ENCODE measurements at places on chromosomes 2 and 18.

DNA sequence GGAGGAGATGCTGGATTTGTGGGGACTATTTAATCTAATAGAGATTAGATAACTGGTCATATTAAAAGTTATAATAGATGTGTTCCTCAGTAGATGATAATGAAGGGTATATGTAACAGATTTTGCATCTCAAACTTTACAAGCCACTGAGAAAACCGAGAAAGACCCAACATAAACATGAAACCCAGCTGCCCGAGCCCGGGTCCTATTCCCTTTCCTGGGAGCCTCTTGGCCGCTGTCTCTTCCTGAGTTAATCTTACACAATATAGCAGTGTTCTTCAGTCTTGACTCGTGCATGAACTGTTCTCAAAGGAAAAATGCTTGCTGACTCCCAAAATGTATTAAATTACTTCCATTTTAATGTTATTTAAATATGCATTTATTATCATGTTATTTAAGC lies 94.5 kb downstream of the COPS8 start:
- no peak for DNase-seq

DNA sequence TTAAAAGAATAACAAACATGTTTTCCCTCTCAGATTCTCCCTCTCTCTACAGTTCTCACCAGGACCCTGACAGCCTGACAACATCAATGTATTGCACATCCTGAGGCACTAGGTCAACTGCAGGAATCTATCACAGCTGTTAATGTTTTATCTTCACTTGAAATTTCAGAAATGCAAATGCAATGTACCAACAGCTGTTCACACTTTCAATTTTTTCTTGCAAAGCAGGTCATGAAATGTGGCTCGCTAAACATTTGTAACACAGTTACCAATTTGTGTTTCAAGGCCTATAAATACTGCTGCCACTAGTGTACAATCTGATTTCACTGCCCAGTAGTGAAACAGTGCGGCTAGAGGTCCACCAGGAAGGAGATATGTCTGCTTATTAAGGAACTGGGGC lies 147.8 kb downstream of the EXOC6B start:
- no peak for DNase-seq

GRCh38 chr2:29154610-29155009 lies 39.4 kb downstream of the CLIP4 start:
- no peak for DNase-seq

- no peak for DNase-seq
Observed at GRCh38 chr2:39494784-39495251, 57.7 kb upstream of the MAP4K3 start.

DNA sequence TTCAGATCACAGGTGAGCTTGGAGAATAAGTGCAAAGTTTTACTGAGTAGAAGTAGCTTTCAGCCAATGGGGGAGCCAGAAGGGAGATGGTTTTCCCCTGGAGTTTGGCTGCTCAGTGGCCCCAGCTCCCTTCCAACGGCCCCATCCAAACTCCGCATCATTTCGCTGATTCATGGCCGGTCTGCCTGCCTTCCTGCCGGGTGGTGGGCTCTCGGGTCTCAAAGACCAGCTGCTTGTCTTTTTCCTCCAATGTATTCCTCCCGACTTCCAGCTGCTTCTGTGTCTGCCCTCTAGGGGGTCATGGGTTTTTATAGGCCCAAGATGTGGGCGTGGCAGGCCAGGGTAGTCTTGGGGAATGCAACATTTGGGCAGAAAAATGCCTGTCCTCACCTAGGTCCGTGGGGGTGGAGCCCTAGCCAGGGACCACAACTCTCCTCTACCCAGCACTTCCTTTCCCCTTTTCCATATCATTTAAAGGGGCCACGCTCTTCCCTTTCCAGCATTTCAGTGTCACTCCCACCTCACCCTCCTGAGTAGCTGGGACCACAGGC lies 73.5 kb downstream of the MEX3C start:
- no peak for DNase-seq

GRCh38 chr18:65706646-65707045 lies 44.2 kb upstream of the CDH7 start:
- no peak for DNase-seq

GRCh38 chr2:144507441-144508171 lies 12.3 kb downstream of the ZEB2 start:
- DNase-seq, result no peak

- DNase-seq, result no peak
Observed at GRCh38 chr2:26196683-26197418, 24.0 kb downstream of the GAREM2 start.

- DNase-seq, result no peak
Observed at GRCh38 chr2:26552641-26553374, 74.9 kb upstream of the OTOF start.

DNA sequence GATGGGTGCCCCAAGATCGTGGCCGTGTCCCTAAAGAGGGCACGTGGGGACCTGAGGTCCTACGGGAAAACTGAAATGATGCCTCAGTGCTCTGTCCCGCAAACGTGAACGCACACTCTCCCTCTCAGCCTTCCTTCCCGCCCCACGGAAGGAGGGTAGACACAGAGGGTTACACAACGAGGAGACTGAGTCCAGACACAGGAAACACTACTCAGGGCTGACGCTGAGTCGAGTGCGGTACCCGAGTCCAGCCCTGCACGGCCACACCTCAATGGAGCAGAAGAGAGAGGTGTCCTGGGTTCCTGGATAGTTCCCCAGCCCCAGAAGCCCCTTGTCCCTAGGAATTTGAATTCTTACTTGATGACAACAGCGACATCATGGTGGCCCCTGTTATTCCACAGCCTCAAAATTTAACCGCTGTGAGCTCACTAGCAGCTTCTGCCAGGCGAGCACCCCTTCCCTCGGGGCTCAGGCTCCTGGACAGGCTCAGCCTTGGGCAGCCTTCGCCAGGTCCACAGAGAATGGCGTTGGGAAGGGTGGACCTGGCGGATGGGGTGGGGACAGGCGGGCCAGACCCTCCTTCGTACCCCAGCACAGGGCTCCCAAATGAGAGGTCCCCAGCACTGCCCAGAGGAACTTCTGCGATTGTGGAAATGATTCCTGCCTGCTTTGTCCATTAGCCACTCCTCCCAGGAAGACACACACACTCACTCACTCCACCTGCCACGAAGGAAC lies 980 bp upstream of the RNPEPL1 start:
- no peak for DNase-seq

DNA sequence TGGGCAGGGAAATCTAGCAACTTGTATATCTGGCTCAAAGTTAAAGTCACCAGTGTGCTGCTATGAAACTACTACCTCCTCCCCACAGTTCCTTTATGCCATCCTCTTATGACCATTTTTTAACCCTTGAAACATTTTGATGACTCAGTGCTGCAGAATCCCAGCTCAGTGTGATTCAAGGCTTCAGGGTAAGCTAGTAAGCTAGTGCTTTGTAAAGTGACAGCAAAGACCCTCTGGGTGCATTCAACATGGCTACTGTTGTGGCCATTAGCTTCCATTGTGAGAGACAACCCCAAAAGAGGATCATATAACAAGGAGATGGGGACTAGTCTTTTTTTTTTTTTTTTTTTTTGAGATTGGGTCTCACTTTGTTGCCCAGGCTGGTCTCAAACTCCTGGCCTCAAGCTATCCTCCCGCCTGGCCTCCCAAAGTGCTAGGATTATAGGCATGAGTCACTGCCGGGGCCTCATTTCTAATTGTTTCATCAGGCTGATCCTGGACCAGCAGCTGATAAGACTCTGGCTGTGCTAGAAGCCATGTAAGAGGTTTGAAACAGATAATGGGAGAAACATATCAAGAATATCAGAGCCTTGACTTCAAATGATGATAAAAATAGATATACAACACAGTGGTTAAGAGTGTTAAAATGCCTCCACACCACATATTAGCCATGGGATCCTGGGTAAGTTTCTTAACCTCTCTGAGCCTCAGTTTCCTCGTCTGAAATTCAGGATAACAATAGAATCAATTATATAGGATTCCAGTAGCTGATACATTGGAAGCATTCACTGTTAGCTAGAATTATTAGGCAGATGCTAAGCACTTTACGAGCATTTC lies 65.7 kb upstream of the RTN4 start:
- DNase-seq, result no peak

- no peak for DNase-seq
Observed at GRCh38 chr2:54872780-54873179, 149.3 kb downstream of the EML6 start.

GRCh38 chr2:201130524-201131186 lies 14.7 kb downstream of the CFLAR start:
- no peak for DNase-seq

DNA sequence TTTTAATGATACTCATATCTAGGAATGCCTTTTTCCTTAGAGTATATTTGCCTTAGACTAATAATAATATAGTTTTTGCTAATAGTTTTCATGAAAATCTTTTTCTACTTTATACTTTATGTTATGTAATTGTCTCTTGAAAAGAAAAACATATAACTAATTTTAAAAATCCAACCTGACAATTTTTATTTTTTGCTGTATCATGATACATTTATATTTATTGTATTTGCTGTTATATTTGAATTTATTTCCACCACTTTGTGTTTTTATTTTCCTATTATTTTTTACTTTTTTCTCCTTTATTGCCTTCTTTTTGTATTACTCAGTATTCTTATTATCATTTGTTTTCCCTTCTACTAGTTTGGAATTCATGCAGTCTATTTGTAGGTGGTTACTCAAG lies 85.4 kb downstream of the MBD5 start:
- DNase-seq, result no peak

DNA sequence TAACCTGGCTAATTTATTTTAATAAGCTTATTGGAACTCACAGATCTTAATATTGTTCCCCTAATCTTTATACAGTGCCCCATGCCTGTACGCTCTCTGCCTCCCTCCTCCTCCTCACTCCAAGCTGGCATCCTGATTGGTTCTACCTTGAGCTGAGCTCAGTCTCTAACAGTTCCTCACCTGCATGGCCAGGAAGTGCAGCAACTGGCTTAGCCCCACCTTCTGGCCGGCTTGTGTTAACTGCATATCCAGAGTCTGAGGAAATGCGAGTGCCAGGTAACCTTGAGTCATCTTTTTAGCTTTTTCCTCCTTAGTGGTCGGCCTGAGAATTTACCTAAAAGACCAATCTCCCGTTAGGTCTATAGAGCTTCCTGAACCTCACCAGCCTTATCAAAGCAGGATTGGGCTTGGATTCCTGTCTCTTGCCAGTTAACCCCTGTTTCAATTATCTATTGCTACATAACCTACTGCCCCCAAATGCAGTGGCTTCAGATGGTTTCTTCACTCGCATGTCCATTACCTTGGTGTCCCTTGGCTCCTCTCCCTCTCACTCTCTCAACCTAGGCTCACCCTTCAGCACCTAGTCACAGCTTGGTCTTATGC lies 89.5 kb upstream of the STK39 start:
- DNase-seq, result peak; percentile 41

- no peak for DNase-seq
Observed at GRCh38 chr2:218381916-218382366, at the start of gene SLC11A1. TSS of gene SLC11A1 (plus strand) at chr2:218382273. CDS start at chr2:218382369, 96 bp downstream.

DNA sequence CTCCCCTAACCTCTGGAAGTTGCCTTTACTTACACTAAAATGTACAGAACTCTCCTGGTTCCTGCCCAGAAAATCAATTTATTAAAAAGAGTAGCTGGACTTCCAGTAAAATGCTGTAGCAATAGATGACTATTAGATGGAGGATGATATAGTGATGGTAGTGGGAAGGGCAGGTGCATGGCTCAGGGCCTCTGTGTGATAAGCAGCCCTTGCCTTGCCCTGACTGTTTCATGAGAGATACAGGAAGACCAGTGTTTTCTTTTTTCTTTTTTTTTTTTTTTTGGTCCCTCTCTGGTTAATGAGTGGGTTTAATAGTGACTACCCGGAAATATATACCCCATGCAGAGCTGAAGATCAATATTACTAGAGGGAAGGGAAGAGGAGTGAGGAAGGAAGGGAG lies 48.7 kb upstream of the NEDD4L start:
- DNase-seq, result no peak

- no peak for DNase-seq
Observed at GRCh38 chr2:63053081-63053888, 2.7 kb downstream of the OTX1 start.

DNA sequence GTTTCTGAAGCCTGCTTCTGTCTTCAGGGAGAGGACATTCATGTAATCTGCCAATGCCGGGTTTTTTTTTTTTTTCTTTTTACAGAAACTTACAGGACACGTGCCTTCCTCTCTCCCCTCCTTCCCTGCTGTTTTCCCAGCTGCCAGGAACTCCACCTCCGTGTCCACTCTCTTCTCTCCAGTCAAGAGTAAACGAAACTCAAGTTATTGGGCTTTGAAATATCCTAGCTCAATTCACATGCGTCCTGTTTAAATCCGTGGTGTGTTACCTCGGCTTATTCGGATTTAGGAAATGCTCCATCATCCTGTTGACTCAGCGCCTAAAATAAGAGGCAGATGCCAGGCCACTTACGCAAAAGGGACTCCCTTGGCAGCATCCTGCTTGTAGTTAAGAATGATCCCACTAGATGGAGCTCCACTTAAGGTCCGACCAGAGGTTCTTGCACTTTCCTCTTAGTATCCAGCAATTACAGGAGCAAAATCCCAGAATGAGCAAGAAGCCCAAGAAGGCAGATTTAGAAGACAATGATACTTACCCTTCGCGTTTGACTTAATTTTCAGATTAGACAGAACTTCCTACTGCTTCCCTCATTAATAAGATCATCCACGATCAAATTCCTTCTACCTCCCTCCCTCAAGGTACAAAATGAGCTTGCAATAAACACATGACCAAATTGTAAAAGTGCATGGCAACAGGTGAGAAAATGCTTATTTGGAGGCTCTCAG lies 97.2 kb upstream of the ZCCHC2 start:
- DNase-seq, result peak; percentile 86

DNA sequence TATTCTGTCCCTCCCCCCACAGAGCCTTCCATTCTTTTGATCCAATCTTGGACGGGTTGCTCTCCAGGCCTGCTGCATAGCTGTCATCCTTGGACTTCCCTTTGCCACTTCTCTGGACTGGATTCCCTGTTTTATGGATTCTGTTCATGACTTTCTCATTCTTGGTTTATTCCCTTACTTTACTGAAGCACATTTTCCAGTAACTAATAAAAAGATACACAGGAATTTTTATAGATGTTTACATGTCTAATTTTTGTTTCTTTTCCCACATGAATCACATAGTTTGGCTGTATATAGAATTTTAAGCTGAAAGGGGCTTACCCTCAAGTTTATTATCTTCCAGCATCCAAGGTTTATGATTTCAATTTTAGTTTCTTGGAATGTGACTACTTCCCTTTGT lies 37.9 kb downstream of the GDF7 start:
- no peak for DNase-seq

DNA sequence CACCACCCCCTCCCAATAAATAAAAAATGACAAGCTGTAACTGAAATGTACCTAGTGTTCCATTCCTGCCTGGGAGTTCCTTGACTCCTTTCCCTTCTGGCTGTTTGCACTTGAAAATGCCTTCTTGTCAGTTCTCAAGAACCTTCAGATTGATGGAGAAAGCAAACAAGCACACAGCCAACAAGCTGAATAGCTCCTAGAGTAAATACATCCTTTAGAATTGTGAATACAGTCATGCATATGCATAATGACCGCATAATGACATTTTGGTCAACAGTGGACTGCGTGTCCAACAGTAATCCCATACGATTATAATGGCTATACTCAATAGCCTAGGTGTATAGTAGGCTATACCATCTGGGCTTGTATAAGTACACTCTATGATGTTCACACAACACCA lies 97.0 kb downstream of the LYPD6 start:
- DNase-seq, result no peak

- DNase-seq, result no peak
Observed at GRCh38 chr2:150572194-150572766, 84.8 kb upstream of the RND3 start.

Data from NCI-H526 treated with DMSO at 0.1 percent for 48 hours (cell line).